ENCODE measurements at places on chromosomes 3 and 15. TPM values are rescaled to one million over a fixed set of nuclear protein-coding genes. Genes with fewer than 3 reads are reported as not detected.

Gene SKOR1
- total RNA-seq, result 0.21 TPM

Gene THBS1
- total RNA-seq, result 61.9 TPM

Gene LTF
- not detected for total RNA-seq

Gene THOC7
- 64.3 TPM for total RNA-seq

Gene GRK7
- 0.10 TPM for total RNA-seq

Gene BCHE
- total RNA-seq, result 1.5 TPM

Gene UBAP1L
- total RNA-seq, result 1.7 TPM

Gene TLR9
- not detected for total RNA-seq

Gene UROC1
- not detected for total RNA-seq

Gene PCSK6
- 10.6 TPM for total RNA-seq

DNA sequence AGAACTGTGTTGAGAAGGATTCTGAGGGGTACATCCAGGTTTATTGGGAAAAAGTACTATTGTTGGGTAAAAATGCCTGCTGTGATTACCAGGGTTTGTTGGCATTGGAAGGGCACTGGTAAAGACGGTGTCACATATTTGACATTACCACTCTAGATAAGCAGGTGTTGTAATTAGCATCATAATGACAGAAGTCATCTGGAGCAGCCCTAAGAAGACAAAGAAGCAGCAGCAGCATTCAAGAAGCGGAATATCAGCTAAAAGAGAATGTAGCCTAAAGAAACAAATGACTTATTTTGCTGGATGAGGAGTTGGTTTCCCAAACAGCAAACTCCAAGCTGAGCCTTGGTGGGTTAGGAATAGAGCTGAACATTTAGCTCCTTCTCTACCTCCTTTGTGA, 30.5 kb upstream of the ZFAND6 start:
- no peak overlapping the region for H3K4me3 ChIP-seq
- H3K27me3 ChIP-seq, result no peaks in the 10 kb centered on the region
- H3K27ac ChIP-seq, result no peak overlapping the region
- no peak for DNase-seq

GRCh38 chr3:179113903-179114302, 34.3 kb upstream of the PIK3CA start:
- H3K4me3 ChIP-seq, result no peak overlapping the region
- no peak overlapping the region for H3K27ac ChIP-seq
- H3K4me1 ChIP-seq, result no peaks in the 10 kb centered on the region
- H3K36me3 ChIP-seq, result no peaks in the 10 kb centered on the region
- peaks cover 6% of the 10 kb centered on the region for H3K27me3 ChIP-seq

GRCh38 chr3:98734306-98734705, 28.8 kb upstream of the ST3GAL6 start:
- peak overlapping the region; percentile 54 for H3K4me3 ChIP-seq
- no peaks in the 10 kb centered on the region for H3K4me1 ChIP-seq
- no peak overlapping the region for H3K27ac ChIP-seq
- DNase-seq, result no peak
- no peaks in the 10 kb centered on the region for H3K36me3 ChIP-seq

DNA sequence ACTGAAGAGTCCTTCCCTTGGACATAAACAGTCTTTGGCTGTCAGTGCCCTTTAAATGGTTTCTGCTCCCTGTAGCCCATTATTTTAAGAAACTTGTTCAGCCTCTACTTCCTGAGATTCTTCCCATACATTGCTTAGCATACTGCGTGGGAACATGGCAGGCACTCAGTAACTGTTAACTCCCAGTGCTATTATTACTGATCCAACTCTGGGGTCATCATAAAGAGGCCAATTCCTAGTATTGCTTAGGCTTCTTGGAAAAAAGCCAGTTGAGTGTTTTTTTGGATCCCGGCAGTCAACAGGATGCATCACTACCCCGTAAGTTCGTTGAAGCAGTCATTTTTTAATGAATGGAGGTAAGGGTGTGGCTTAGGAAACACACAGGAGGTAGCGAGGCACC, 206.2 kb upstream of the ADAMTS9 start:
- H3K27ac ChIP-seq, result no peak overlapping the region
- H3K36me3 ChIP-seq, result no peaks in the 10 kb centered on the region
- H3K27me3 ChIP-seq, result no peaks in the 10 kb centered on the region
- no peak overlapping the region for H3K4me3 ChIP-seq
- H3K4me1 ChIP-seq, result no peaks in the 10 kb centered on the region

- no peak overlapping the region for H3K27ac ChIP-seq
- no peak overlapping the region for H3K4me3 ChIP-seq
- no peaks in the 10 kb centered on the region for H3K4me1 ChIP-seq
- no peak for DNase-seq
- H3K27me3 ChIP-seq, result no peaks in the 10 kb centered on the region
Observed at GRCh38 chr3:126431103-126431534, 36.4 kb downstream of the CFAP100 start.

DNA sequence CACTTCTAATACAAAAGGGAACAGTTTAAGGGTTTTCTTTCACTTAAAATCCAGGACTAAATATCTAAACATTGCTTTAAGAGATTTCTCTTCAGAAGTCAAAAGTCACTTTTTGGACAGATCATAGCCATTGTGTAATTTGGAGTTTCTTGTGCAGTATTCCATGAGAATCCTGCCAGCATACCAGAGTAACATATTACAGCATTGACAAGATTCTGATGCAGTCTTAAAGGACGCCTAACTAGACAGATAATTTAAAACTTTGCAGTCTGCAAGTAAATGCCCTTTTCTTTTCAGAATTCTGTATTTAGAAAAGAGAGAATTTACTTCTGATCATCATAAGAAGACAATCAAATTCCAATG, 17.5 kb upstream of the IGSF10 start:
- no peak overlapping the region for H3K27ac ChIP-seq
- H3K4me3 ChIP-seq, result no peak overlapping the region
- no peak for DNase-seq
- H3K36me3 ChIP-seq, result no peaks in the 10 kb centered on the region
- H3K27me3 ChIP-seq, result no peaks in the 10 kb centered on the region

GRCh38 chr15:62453375-62453774, 288.3 kb upstream of the C2CD4B start:
- H3K4me1 ChIP-seq, result 0 out of 2 replicates have a peak, but pooled peaks cover 2% of the 10 kb centered on the region
- H3K36me3 ChIP-seq, result no peaks in the 10 kb centered on the region
- no peaks in the 10 kb centered on the region for H3K27me3 ChIP-seq
- H3K4me3 ChIP-seq, result no peak overlapping the region
- no peak overlapping the region for H3K27ac ChIP-seq

GRCh38 chr3:57059411-57059810, 1.1 kb upstream of the SPATA12 start:
- no peaks in the 10 kb centered on the region for H3K36me3 ChIP-seq
- no peak overlapping the region for H3K4me3 ChIP-seq
- H3K27ac ChIP-seq, result peak overlapping the region; percentile 44
- no peak for DNase-seq
- peaks cover 31% of the 10 kb centered on the region for H3K4me1 ChIP-seq

DNA sequence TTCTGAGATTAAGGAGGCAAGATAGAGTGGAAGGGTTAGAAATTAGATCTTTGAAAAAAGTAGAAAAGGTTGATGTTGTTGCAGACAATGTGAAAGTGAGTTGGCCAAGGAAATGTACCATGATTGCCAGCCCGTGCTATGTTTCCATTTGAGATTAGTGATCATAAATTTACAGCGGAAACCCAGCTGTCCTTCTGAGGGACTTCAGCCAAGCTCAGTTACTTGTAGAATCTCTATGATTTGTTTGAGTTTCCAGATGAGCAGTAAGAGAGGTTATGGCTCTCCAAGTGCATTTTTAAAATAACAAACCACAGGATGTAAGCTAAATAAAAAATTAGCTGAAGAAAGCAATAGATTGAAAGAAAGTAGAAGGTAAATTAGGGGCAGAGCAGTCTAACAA, 54.2 kb upstream of the RBMS3 start:
- no peaks in the 10 kb centered on the region for H3K27me3 ChIP-seq
- H3K36me3 ChIP-seq, result no peaks in the 10 kb centered on the region
- DNase-seq, result no peak
- H3K27ac ChIP-seq, result no peak overlapping the region

DNA sequence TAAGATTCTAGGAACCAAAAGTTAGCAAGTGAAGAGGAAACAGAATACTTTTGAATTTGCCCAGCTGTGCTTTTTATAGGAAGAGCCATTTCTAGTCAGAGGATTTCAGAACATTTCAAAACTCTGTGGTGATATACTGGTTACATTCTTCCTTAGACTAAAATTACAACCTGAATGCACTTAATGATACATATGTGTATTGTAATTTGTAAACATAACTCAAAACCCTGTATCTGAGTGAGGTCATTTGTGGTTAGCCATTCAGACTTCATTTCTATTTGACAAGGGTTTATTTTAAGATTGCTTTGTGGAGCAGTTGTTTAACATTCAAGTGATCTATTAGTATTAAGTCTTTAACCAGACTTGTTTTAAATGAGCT, 59.4 kb upstream of the TRIM71 start:
- no peak for DNase-seq
- H3K4me1 ChIP-seq, result no peaks in the 10 kb centered on the region
- H3K27ac ChIP-seq, result no peak overlapping the region
- no peaks in the 10 kb centered on the region for H3K27me3 ChIP-seq

DNA sequence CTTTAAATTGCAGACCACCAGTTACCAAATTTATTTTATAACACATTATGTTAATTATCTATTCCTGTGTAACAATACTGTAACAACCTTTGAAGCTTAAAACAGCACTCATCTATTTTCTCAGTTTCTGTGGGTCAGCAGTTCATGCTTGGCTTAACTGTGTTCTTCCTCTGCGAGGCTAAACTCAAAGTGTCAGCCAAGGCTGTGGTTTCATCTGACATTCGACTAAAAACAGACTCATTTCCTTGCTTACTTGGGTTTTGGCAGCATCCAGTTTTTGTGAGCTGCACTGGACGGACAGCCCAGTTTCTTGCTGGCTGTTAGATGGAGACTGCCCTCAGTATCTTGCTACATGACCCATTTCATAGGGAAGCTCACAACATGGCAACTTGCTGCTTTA, 247.3 kb upstream of the KCNH8 start:
- no peak for DNase-seq
- no peaks in the 10 kb centered on the region for H3K27me3 ChIP-seq
- no peaks in the 10 kb centered on the region for H3K36me3 ChIP-seq
- no peak overlapping the region for H3K27ac ChIP-seq
- H3K4me3 ChIP-seq, result no peak overlapping the region

DNA sequence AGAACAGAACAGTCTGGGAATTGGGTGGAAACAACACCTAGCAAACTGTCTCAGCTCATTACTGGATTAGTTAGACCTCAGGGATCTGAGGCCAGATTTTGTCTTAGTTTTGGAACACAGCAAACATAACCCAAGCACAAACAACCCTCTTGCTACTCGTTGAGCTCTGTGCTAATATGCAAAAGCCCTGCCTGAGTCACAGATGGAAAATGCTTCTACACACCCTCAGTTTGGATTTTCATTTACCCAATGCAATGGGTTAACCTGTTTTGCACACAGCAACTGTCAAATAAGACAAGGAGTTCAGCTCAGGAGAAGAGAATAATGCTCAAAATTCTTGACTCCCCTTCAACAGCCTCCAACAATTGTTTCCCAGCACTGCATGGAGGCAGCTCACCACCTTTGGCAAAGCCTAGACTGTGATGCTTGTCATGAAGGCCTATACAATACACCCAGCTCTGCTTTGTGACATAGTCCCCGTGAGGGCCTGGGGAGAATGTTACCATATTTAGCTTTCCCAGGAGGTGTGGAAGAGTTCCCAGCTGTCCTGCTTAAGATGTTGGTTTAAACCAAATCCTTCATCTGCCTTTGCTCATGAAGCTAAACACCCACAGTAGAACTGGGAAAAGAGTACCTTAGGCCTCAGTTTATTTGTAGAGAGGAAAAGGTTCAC, 68.9 kb upstream of the MNS1 start:
- no peaks in the 10 kb centered on the region for H3K36me3 ChIP-seq
- 0 out of 2 replicates have a peak, but pooled peaks cover 4% of the 10 kb centered on the region for H3K27me3 ChIP-seq
- no peak overlapping the region for H3K27ac ChIP-seq
- no peaks in the 10 kb centered on the region for H3K4me1 ChIP-seq

- no peak overlapping the region for H3K27ac ChIP-seq
- no peaks in the 10 kb centered on the region for H3K4me1 ChIP-seq
- no peaks in the 10 kb centered on the region for H3K27me3 ChIP-seq
- no peak overlapping the region for H3K4me3 ChIP-seq
- DNase-seq, result no peak
Observed at GRCh38 chr15:43276563-43277200, 10.0 kb upstream of the TGM5 start.

GRCh38 chr3:78919021-78919755, 848.6 kb downstream of the ROBO1 start:
- no peaks in the 10 kb centered on the region for H3K36me3 ChIP-seq
- peak overlapping the region; percentile 75 for H3K27ac ChIP-seq
- DNase-seq, result no peak

- no peak overlapping the region for H3K4me3 ChIP-seq
- H3K27ac ChIP-seq, result no peak overlapping the region
- DNase-seq, result no peak
- H3K4me1 ChIP-seq, result no peaks in the 10 kb centered on the region
- H3K36me3 ChIP-seq, result no peaks in the 10 kb centered on the region
- no peaks in the 10 kb centered on the region for H3K27me3 ChIP-seq
Observed at GRCh38 chr3:62159709-62160092, 213.6 kb downstream of the FEZF2 start.

- DNase-seq, result no peak
- H3K36me3 ChIP-seq, result no peaks in the 10 kb centered on the region
- H3K4me3 ChIP-seq, result no peak overlapping the region
- no peaks in the 10 kb centered on the region for H3K27me3 ChIP-seq
- H3K27ac ChIP-seq, result no peak overlapping the region
- no peaks in the 10 kb centered on the region for H3K4me1 ChIP-seq
Observed at GRCh38 chr3:56725175-56725574, 42.1 kb upstream of the TASOR start.

DNA sequence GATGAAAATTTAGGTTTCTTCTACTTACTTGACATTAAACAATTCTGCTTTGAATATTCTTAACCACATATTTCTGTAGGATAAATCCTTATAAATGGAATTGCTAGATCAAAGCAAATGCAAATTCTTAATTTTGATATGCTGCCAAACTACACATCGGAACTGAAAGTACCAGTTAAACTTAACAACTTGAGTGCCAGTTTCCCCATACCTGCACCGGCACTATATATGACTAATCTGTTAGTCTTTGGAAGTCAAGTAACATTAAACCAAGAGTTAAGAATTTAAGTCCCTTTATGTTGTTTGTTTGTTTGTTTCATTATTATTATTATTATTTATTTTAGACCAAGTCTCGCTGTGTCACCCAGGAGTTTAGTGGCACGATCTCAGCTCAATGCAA, 103.9 kb upstream of the AKAP13 start:
- DNase-seq, result no peak
- no peak overlapping the region for H3K27ac ChIP-seq

DNA sequence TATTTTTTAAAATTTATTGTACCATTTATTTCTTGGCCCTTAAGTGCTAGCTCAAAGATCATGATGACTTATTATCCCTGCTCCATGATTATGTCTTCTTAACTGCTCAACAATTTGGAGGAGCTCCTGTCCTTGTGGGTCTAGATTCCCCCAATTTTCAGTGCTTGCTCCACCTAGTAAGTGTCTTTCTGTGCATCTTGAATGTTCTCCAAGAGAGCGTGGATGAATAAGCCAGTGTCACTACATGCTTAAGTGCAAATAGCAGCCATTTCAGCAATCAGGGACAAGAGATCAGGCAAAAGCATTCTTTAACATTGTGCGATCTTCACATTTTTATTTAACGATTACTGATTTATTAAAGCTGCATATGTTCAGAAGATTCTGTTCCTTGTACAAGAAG, 99.4 kb downstream of the ALCAM start:
- no peak for DNase-seq
- no peak overlapping the region for H3K27ac ChIP-seq
- no peak overlapping the region for H3K4me3 ChIP-seq
- H3K27me3 ChIP-seq, result no peaks in the 10 kb centered on the region
- no peaks in the 10 kb centered on the region for H3K4me1 ChIP-seq

GRCh38 chr15:35181538-35181937, 96.4 kb upstream of the NANOGP8 start:
- no peaks in the 10 kb centered on the region for H3K36me3 ChIP-seq
- H3K4me1 ChIP-seq, result no peaks in the 10 kb centered on the region
- no peak for DNase-seq
- H3K27me3 ChIP-seq, result no peaks in the 10 kb centered on the region
- no peak overlapping the region for H3K27ac ChIP-seq
